ENCODE measurements at places on chromosomes 12 and 14. TPM values are rescaled to one million over a fixed set of nuclear protein-coding genes. Genes with fewer than 3 reads are reported as not detected.

HOXC10 gene
- not detected for total RNA-seq

FLRT2 gene
- 14.5 TPM for total RNA-seq

KRT80 gene
- total RNA-seq = 0.17 TPM

GRCh38 chr14:31781578-31781977, 220.4 kb downstream of the NUBPL start:
- no peak for DNase-seq
- H3K4me1 ChIP-seq = no peaks in the 10 kb centered on the region
- no peaks in the 10 kb centered on the region for H3K27me3 ChIP-seq
- no peak overlapping the region for H3K27ac ChIP-seq
- no peak overlapping the region for H3K4me3 ChIP-seq

DNA sequence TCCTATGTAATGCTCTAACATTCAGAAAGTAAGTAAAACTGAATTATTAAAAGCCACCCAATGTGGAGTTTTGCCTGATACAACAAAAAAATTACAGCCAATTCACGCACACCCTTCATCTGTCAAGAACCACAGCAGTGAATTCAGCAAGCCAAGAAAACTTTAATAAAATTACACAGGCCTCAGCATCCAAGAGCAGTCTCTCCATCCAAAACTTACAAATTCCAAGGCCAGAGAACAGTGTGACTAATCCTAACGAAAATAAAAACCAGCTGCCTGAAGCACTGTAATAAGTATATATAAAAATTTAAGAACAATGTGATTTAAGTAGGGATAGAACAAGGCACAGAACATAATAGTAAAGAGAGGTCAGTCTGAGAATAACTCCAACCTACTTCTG, 54.2 kb downstream of the SIX6 start:
- H3K27ac ChIP-seq = no peak overlapping the region
- H3K4me1 ChIP-seq = no peaks in the 10 kb centered on the region
- H3K4me3 ChIP-seq = no peak overlapping the region
- no peaks in the 10 kb centered on the region for H3K27me3 ChIP-seq
- H3K36me3 ChIP-seq = no peaks in the 10 kb centered on the region

DNA sequence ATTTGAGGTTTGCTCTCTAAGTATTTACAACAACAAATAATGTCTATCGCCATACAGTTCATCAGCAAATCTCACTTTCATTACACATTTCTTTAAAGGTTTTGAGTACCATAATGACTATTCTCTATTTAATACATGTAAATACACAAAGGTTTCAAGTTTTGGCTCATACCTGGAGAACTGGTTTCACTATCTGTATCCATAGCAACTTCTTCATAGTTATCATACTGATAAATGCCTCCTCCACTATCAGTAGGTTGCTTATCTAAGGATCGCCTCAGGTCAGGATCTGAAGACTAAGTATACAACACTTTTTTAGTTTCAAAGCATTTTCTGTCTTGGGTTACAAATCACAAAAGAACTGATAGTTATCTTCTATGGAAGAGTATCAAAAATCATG, 21.4 kb downstream of the ZFC3H1 start:
- no peaks in the 10 kb centered on the region for H3K27me3 ChIP-seq
- no peak overlapping the region for H3K27ac ChIP-seq
- peaks cover 11% of the 10 kb centered on the region for H3K36me3 ChIP-seq
- H3K4me3 ChIP-seq = no peak overlapping the region
- no peak for DNase-seq

GRCh38 chr14:102831163-102831804, 54.0 kb downstream of the TRAF3 start:
- peaks cover 3% of the 10 kb centered on the region for H3K4me1 ChIP-seq
- no peak overlapping the region for H3K4me3 ChIP-seq
- no peaks in the 10 kb centered on the region for H3K36me3 ChIP-seq
- H3K27me3 ChIP-seq = no peaks in the 10 kb centered on the region
- DNase-seq = no peak
- no peak overlapping the region for H3K27ac ChIP-seq

DNA sequence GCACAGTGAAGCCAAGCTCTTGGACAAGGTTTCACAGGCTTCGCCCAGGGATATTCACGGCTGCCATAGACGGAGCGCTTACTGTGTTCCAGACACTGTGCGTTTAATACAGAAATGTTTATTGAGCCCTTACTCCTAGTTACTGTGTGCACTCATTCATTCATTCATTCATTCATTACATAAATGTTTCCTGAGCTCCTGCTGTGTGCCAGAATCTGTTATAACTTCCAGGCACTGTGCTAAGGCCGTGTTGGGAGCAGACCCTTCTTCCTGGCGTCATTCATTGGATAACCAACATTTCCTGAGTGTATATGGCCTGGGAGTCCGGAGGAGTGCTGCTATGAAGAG, 760 bp upstream of the MED13L start:
- peak overlapping the region; percentile 32 for H3K27ac ChIP-seq
- peaks cover 4% of the 10 kb centered on the region for H3K4me1 ChIP-seq
- no peak for DNase-seq
- peak overlapping the region; percentile 34 for H3K4me3 ChIP-seq
- H3K36me3 ChIP-seq = no peaks in the 10 kb centered on the region

- no peak overlapping the region for H3K4me3 ChIP-seq
- peak overlapping the region; percentile 93 for H3K27ac ChIP-seq
- peak; percentile 70 for DNase-seq
- H3K4me1 ChIP-seq = peaks cover 50% of the 10 kb centered on the region
- H3K36me3 ChIP-seq = no peaks in the 10 kb centered on the region
Measured at GRCh38 chr12:108724054-108724889, 7.0 kb downstream of the CORO1C start.

DNA sequence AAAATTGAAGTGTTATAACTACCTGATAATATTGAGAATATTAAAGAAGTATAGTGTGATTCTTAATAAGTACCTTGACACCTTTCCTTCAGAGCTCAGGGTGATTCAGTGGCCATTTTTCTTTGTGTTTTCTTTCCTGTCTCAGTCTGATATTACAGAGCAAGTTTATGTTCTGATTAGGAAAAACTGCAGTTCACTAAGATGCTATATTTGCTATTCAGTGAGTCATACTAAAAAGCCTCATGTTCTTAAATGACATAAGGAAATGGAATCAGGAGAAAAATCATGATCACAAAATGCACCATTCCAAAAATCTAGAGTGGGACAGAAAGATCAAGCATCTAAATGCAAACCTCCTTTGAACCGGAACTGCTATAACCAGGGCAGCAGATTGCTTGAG, 390.6 kb upstream of the ATP2B1 start:
- H3K27me3 ChIP-seq = no peaks in the 10 kb centered on the region
- H3K4me3 ChIP-seq = no peak overlapping the region
- H3K36me3 ChIP-seq = no peaks in the 10 kb centered on the region
- H3K27ac ChIP-seq = no peak overlapping the region
- H3K4me1 ChIP-seq = peaks cover 4% of the 10 kb centered on the region

- H3K27me3 ChIP-seq = no peaks in the 10 kb centered on the region
- H3K27ac ChIP-seq = no peak overlapping the region
- H3K36me3 ChIP-seq = no peaks in the 10 kb centered on the region
- no peak overlapping the region for H3K4me3 ChIP-seq
- no peak for DNase-seq
- H3K4me1 ChIP-seq = no peaks in the 10 kb centered on the region
Measured at GRCh38 chr14:23877111-23877510, 76.5 kb upstream of the DHRS4 start.

- H3K36me3 ChIP-seq = no peaks in the 10 kb centered on the region
- DNase-seq = no peak
- H3K27me3 ChIP-seq = no peaks in the 10 kb centered on the region
- H3K4me1 ChIP-seq = peaks cover 2% of the 10 kb centered on the region
- no peak overlapping the region for H3K4me3 ChIP-seq
- H3K27ac ChIP-seq = no peak overlapping the region
Measured at GRCh38 chr12:56010111-56010570, 10.7 kb upstream of the IKZF4 start.

DNA sequence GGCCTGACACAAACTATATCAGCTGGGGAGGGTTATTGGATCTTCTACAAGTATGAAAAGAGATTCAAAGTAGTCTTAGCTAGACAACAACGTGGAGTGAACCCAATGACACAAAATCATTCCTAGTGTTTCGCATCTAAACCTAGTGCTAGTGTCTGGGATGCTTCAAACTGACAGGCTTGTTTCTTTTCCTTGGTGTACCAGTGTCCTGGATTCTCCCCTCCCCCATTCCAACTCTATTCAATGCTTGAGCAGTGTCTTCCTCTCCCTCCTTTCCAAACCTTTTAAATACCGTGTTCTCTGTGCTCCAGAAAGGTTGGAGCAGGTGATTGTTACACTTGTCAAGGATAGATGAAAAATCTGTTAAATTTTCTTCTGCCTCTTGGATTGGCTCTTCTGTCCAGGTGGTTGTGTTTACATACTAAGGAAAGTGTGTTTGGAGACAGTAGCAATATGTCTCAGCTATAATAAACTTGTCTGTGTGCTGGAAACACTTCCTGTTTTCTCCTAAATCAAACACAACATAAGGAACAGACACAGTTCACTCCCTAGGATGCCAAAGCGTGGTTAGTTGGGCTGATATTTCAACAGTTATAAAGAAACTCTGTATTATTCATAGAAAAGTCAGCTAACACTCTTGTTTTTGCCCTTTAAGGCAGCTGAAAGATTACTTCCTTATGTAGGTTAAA, 14.4 kb upstream of the GUCY2C start:
- no peak overlapping the region for H3K4me3 ChIP-seq
- H3K27ac ChIP-seq = no peak overlapping the region
- no peaks in the 10 kb centered on the region for H3K36me3 ChIP-seq
- DNase-seq = no peak

DNA sequence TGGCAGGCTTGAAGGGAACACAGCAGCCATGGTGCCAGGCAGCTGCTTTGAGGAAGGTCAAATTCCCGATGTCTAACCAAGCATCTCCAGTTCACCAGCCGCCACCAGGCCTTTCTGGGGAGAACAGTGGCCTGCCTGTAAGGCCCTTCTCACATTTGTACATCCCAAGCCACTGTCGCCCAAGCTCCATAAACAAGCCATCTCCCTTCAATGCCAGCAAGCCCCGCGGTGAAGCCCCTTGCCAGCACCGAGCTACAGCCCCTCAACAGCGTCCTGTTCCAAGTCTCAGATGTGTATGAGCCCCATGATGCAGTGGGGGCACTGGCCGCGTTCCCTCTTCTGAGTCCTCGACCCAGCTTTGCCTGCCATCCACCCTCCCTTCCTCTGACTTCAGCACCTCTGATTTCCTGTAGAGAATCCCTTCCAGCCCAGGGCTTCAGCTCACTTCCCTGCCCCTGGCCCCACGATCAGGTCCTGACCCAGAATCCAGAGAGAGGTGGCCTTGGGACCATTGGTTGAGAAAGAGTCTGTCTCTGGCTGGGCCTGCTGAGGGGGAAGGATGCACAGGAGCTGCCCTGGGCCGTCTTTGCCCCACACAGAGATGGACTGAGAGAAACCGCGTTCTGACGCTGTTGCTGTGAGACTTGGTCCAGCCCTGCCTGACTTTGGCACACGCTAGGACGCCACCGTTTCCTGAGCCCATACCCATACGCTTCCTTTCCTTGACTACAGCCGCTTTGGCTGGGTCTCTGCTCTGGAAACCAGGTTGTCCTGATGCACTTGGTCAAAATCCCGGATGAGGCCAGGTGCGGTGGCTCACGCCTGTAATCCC, 1.9 kb upstream of the MMP17 start:
- H3K4me1 ChIP-seq = no peaks in the 10 kb centered on the region
- DNase-seq = no peak
- no peak overlapping the region for H3K4me3 ChIP-seq
- no peaks in the 10 kb centered on the region for H3K27me3 ChIP-seq
- H3K27ac ChIP-seq = no peak overlapping the region

DNA sequence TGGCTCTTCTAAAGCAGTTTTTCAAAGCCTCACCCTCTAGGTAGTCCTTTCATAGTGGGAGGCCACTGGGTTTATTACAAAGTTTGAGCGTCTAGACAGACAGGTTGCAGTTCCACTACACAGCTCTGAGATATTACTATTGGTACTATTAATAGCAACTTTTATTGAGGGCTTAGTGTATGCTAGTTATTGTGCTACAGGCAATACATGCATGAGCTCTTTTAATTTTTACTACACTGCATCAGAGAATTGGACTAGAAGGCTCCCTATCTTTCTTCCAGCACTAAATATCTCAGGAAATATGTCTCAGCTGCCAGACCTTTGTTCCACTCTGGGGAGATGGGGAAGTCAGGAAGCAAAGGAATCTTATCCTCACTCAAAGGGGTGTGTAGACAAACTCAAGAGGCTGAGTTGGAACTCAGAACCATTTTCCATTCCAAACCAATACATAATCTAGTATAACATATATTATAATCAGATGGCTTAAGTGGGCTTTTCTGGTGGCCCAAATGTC, 161.8 kb upstream of the SLC38A2 start:
- no peaks in the 10 kb centered on the region for H3K4me1 ChIP-seq
- no peak overlapping the region for H3K4me3 ChIP-seq
- DNase-seq = no peak
- H3K27ac ChIP-seq = no peak overlapping the region
- no peaks in the 10 kb centered on the region for H3K27me3 ChIP-seq
